ENCODE measurements at places on chromosomes 3 and 15.

DNA sequence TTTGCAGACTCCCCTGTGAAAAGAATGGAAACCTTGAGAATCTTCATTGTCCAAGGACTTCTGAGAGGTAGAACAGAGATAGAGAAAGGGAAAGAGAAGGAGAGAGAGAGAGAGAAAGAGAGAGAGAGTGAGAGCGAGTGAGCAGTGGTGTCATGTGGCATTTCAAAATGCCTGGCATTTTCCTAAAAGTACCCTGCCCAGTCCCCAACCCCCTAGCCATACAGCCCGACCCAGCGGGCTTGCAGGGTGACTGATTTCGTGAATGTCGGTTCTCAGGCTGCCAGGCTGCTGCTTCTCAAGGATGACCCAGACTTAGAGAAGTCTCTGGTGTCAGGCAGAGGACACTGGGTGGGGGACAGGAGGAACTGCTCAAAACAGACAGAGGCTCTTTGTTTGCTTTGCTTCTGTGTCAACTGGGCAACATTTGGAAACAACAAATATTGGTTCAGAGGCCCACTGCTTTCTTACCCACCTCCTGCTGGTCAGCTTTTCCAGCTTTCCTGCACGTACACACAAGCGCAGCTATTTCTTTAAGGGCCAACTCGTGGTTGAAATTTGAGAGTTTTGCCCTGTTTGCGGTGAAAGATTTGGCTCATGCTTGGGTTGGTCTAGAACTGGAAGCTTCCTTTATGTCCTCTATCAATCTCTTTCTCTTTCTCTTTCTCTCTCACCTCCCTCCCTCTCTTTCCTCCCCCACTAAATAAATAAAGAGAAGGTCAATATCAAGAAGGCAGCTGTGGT, 3.7 kb upstream of the TF start:
- DNase-seq, result no peak

GRCh38 chr3:45106874-45107273, 39.3 kb downstream of the CDCP1 start:
- DNase-seq, result no peak

GRCh38 chr3:95459706-95460105, 1354.7 kb upstream of the EPHA6 start:
- no peak for DNase-seq

- DNase-seq, result peak; percentile 78
These were observed 532.8 kb downstream of the FOXP1 start for GRCh38 chr3:71050538-71051258.

DNA sequence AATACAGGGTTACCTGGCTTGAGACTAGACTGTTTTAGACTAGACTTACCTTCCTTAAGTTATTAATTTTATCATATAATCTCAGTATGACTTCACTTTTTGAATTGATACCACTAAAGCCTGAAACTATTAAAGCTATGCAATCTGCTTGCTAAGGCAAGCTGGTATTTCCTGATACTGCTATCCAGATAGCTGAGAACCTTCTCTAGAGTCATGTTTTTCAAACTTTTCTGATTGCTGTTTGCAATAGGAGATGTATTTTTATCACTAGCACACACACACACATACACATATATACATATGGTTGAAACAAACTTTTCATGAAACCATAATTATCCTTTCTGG, 9.3 kb upstream of the MAGI1 start:
- no peak for DNase-seq

DNA sequence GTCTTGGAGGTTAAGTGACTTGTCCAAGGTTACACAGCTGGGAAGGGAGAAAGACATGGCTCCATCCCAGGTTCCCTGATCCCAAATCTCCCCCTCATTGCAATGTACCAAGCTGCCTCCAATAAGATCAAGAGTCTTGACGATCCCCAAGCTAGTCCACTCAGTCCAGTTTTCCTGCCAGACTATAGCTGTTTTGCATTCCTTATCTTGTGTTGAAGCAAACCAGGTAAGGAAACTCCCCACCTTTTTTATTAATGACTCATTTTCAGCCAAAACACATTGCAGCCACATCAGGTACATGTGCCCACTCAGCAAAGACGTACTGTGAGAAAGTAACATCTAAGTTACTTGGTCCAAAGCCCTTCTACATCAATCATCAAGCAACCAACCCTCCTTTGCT, 41.9 kb downstream of the LIPC start:
- no peak for DNase-seq

Data from central memory CD4-positive, alpha-beta T cell (primary cell).